ENCODE measurements at places on chromosomes 5 and 9. TPM values are rescaled to one million over a fixed set of nuclear protein-coding genes. Genes with fewer than 3 reads are reported as not detected.

GRCh38 chr5:153797484-153797883 lies 241.2 kb downstream of the FAM114A2 start:
- DNase-seq, result no peak

DNA sequence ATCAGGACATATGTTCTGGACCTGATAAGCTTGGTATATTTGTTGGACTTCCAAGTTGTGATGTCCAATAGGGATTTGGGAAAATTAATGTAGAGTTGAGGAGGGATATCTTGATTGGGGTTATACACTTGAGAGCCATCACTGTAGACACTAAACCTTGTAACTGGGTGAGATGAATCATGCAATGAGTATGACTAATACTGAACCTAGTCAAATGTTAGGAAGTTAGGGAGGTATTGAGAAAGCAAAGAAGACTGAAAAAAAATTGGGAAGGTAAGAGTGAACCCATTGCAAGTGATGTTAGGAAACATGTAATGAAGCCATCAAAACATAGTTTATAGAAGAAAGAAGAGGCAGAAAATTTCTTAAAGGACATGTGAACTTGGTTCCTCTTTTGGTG lies 668.4 kb upstream of the CDH9 start:
- DNase-seq, result no peak

- DNase-seq, result no peak
These were observed 33.7 kb downstream of the UBE2R2 start for GRCh38 chr9:33850677-33851076.

GRCh38 chr5:175751369-175751768 lies 93.5 kb downstream of the HRH2 start:
- no peak for DNase-seq

GRCh38 chr5:43701227-43701626 lies 98.2 kb downstream of the NNT start:
- DNase-seq, result no peak

DNA sequence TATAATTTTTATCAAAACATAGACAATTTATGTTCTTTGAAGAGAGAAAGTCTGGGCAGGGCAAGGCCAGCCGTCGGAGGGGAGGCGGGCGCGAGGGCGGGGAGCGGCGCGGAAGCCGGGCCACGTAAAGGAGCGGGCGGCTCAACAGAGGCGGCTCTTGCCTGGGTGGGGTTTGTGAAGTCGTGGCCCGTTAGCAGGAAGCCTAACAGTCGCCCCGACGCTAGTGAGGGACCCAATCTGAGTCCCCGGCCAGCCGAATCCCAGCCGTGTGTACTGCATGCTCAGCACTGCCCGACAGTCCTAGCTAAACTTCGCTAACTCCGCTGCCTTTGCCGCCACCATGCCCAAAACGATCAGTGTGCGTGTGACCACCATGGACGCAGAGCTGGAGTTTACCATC lies 1129.2 kb downstream of the CDH9 start:
- no peak for DNase-seq

GRCh38 chr5:89827359-89827758 lies 582.2 kb downstream of the CETN3 start:
- no peak for DNase-seq

DNA sequence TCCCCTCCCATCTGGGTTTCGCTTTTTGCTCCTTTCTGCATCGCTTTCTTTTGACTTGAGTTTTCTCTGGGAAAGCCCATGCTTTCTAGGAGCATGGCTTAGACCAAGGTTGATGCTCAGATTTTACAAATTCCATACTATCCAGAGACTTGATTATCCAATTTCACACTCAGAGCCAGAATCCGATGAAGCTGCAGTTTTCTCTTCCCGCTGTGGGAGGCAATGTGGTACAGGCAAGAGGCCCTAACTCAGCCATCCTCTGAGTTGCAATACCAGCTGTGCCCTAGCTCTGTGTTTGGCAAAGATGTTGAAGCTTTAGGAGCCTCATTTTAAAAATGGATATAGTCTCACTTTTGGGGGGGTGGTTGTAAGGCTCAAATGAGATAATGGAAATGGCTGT lies 85.1 kb downstream of the BRINP1 start:
- DNase-seq, result no peak

GRCh38 chr5:1008451-1009358 lies at the start of gene NKD2:
TSS of gene NKD2 (plus strand) at chr5:1008802. CDS start at chr5:1009058, 256 bp downstream.
- peak; percentile 53 for DNase-seq

GRCh38 chr5:66653325-66653724 lies 57.1 kb downstream of the MAST4 start:
- no peak for DNase-seq

GRCh38 chr5:133613184-133613583 lies 843 bp upstream of the FSTL4 start:
- no peak for DNase-seq

DNA sequence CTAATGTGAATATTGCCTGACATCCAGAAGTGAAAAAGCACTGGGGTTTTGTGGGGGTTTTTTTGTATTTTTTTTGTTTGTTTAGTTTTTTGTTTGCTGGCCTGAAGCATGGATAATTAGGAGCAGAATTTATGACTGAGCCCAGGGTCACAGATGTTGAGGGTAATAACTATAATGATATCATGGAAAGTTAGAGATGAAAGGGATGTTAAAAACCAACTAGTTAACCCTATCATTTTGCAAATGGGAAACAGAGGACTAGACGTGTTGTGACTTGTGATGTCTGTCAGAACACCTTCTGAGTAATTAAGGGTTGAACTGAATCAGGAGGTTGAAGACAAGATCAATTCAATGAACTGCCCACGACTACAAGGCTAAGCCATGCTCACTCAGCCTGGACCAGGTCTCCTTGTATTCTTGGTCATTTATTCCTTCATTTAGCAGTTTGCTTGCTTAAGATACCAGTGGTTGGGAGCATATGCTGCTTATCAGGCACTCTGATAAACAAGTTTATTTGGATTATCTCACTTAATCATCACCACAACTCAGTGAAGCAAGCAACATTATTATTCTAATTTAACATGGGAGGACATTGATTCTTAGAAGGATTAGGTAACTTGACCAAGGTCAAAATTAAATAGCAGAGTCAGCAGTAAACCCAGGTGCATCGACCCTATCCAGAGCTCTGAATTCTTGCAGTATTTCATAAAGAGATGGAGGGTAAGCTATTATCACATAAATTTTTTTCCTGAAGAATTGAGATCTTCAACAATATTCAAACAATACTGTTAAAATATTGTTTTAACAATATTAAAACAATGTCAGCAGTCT lies 75.7 kb upstream of the PIK3R1 start:
- no peak for DNase-seq

GRCh38 chr5:88825584-88826315 lies 57.2 kb downstream of the MEF2C start:
- DNase-seq, result no peak

GRCh38 chr5:113293975-113294310 lies 140.8 kb downstream of the TSSK1B start:
- peak; percentile 37 for DNase-seq

DNA sequence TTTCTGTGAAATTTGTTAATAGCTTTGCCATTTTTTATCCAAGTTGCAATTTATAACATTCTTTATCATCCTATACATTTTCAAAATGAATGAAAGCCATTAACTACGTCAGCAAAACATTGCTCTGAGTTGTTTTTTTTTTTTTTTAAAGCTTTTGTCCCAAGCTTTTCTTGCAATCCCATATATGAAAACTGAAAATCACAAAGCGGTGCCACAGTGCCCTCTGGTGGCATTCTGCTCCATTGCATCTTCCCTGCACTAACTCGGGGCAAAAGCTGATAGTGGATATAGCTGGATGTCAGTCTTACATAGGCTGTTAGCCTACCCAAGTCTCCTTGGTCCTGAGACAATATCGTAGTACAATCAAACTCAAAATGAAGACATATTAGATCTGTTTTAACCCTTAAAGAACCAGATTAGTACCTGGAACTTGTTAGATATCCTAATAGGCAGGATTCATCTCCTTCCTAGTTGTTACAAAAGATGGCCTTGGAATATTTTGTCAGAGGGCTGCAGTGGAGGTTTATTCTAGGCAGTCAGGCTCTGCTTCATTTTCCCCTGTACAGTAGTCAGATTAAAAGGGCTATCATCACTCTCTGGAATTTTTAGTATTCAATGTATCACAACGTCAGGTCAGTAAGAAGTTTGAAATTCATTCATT lies 669.9 kb downstream of the PTPRD start:
- peak; percentile 57 for DNase-seq

DNA sequence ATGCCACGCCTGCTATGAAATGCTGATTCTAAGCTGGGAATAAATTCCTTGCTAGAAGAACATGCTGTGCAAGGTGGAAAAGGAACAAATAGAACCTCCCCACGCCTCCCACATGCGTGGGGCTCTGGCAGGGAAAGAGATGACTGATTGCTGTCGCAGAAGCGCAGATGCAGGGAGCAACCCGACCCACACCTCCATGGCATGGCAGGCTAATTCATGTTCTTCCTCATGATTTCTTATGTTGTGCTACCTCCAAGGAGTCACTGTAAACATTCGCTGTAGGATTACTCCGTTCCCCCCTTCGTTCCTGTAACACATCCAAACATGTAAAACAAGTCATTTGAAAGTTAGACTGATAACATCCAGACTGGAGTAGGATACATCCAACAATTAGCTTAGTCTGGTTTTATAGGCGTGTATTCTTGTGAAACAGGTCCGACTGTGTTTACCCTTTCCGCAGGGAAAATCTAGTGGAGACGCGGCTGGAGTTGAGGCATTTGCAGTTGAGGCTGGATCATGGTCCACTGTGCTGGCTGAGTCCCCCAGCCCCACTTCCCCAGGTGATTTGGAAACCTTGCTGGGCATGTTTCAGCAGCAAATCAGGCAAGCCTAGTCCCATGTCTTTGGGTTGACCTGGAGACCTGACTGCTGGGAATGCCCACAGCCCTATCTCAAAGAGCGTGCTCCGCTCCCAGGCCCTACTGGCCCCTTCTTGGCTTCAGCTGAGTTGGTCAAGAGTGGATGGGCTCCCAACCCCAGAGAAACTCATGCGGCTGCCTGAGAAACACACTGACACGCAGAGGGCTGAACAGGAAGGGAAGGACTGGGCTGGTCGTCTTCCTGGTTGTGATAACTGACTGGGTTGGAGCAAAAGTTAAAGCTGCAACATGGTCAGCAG lies 24.8 kb upstream of the ANKRD33B start:
- no peak for DNase-seq

GRCh38 chr5:62115014-62115413 lies 191.0 kb upstream of the KIF2A start:
- no peak for DNase-seq

GRCh38 chr9:37082214-37082765 lies 38.1 kb upstream of the ZCCHC7 start:
- no peak for DNase-seq

DNA sequence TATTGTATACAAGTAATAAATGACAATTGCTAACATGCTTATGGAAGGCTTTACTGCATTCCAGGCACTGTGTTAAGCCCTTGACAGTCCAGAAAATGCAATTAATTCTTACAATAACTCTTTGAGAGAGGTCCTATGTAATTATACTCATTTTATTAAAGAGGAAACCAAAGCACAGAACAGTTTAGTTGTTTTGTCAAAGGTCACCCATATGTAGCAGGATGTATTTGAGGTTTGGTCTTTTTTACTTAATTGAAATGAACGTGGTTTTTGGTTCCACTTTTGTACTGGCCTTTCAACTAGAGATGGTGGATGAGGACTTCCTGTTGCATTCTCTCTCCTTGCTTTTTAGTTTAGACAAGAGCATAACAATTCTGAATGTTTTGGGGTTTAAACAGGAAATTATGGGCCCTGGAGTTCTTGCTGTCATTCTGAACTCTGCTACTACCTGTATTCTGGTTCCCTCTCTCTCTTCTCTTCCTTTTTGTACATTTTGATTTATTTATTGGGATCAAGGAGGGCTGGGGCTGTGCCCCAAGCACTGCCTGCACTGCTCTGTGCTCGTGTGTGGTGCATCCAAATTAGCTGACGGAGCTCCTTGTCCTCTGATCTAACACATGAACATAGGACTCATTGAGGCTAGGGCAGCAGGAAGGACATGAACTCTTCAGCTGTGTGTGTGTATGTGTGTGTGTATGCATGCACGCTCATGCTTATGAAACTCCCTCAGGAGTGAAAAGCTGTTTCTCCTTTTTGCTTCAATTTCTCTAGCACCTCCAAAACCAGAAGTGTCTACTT lies 47.4 kb downstream of the SLC28A3 start:
- peak; percentile 22 for DNase-seq

GRCh38 chr9:112086627-112087026 lies 88.5 kb downstream of the SUSD1 start:
- DNase-seq, result no peak

- DNase-seq, result peak; percentile 74
These were observed 373.3 kb upstream of the SEMA6A start for GRCh38 chr5:116947691-116948528.

DNA sequence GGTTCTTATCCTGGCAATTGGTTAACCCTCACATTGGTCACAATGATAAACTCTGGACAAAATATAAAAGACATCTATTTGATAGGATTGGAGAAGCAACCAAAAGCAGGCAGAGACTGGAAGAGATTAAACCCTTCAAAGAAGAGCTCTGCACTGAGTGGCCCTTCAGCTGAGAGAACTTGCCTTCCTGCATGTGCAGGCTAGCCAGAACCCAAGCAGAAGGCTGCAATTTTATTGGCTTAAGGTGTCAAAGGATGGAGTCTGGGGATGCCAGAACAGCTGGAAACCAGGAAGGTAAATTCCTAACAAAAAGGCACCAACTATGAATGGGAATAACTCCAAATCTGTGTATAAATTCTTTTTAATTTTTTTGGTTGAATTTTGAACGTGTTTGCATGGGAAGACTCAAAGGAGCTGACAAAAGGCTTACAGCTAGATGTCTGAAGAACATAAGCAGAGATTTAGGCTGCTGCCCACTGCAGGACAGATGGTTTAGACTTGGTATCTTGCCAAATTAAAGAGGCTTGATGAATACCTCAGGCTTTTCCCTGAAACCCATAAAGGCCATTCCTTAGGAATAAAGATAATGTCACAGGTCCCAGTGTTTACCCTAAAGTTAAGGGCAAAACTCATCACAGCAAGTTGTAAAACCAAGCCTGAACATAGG lies 66.3 kb downstream of the NR2F1 start:
- no peak for DNase-seq

- no peak for DNase-seq
These were observed 80.9 kb upstream of the ALDH1B1 start for GRCh38 chr9:38311382-38312270.

Gene TRMO
- 12.6 TPM for total RNA-seq

Gene GZMA
- 18.2 TPM for total RNA-seq

Gene STPG3
- total RNA-seq, result not detected

Gene ZNF879
- 2.3 TPM for total RNA-seq

Gene GALNT12
- 12.8 TPM for total RNA-seq

Gene CTXN3
- total RNA-seq, result not detected

Gene PTGER4
- 62.8 TPM for total RNA-seq

Gene GRIN1
- total RNA-seq, result not detected

Gene GNE
- total RNA-seq, result 12.0 TPM

Gene NNT
- total RNA-seq, result 72.0 TPM

Gene SLC9A3
- 3.2 TPM for total RNA-seq

Gene ANKRD34B
- not detected for total RNA-seq

Gene OR1J2
- not detected for total RNA-seq

Gene CXCL14
- total RNA-seq, result not detected

Gene SLC25A48
- total RNA-seq, result not detected

Gene BASP1
- total RNA-seq, result 0.47 TPM

Gene GPR150
- 0.45 TPM for total RNA-seq

Gene CER1
- not detected for total RNA-seq
